ENCODE measurements at places on chromosomes 11 and 22.

- no peak for DNase-seq
Measured at GRCh38 chr22:25402501-25403283, 161.8 kb upstream of the GRK3 start.

GRCh38 chr11:45470151-45470793 is 184.1 kb upstream of the SYT13 start:
- DNase-seq = no peak

DNA sequence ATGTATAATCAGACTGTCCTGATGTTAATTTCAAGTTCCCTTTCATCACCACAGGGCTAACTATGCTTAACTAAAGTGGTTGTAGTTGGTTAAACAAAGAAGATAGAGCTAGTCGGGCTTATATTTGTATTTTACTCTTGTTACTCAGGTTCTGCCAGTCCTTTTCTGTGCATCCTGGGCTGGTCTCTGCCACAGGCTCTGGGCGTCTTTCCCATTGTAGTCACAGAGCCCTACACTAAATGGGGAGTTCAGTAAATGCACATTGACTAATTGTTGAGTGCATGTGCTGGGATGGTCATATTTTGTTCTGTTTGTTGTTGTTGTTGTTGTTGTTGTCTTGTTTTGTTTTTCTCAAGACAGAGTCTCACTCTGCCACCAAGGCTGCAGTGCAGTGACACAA is 125.4 kb upstream of the PGR start:
- DNase-seq = no peak

DNA sequence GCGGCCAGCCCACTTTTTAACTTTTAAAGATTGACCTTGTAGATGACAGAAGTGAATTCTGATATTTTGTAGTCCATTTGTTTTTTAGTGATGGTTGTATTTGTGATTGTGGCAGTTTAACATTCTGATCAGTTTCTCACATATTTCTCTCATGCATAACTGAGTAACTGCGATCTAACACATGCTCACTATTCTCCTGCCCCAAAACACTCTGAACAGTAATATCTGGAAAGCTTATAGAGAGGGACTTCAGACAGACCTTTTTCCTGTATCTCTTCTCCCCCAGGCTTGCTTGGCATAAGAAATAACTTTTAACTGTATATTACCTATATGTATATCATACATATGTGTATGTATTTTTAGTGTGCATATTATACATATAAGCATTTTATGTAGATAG is 37.3 kb upstream of the MYO18B start:
- DNase-seq = no peak

- no peak for DNase-seq
Measured at GRCh38 chr11:64248578-64248977, 1.8 kb upstream of the PPP1R14B start.

DNA sequence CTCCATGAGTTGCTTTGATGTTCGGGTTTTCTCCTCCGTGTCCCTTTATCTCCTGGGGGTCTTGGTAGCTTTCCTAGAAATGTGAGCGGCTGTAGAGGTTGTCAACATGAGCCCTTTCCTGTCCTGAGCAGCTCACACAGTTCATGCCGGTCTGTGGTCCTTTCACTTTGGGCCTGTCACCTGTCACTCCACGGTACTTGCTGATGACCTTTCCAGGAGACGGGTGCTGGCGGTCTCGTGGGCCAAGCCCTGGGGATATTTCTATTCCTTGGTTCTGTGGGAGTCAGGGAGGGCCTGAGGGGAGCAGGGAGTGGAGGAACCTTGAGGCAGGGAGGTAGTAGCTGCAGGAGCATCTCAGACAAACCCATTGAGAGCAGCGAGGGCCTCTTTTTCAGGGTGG is 20.9 kb upstream of the FGF4 start:
- DNase-seq = no peak

GRCh38 chr11:4982678-4983077 is 12.0 kb upstream of the OR51L1 start:
- no peak for DNase-seq

GRCh38 chr11:108115500-108116140 is 5.7 kb upstream of the ACAT1 start:
- peak; percentile 65 for DNase-seq

DNA sequence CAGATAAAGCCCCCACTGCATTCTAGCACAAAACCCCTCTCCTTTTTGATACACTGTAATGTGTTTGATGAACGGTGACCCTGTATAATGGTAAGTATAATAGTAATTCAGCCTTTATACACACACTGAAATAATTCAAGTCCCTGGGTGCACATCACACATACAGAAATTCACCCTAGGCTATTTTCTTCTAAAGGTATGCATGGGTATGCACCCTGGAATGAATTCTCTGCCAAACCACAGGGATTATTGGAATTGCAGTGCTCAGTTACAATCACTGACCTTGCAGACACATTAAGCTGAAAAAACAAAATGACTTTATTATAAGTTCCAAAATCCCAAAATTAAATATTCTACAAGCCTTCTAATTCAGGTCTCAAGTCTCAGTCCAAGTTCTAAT is 245.9 kb upstream of the FAT3 start:
- DNase-seq = no peak

GRCh38 chr11:121006922-121007321 is 17.0 kb upstream of the TBCEL start:
- DNase-seq = no peak

GRCh38 chr11:100438376-100438775 is 248.7 kb upstream of the ARHGAP42 start:
- no peak for DNase-seq

- DNase-seq = peak; percentile 79
Measured at GRCh38 chr11:16280256-16280682, 76.1 kb downstream of the SOX6 start.

DNA sequence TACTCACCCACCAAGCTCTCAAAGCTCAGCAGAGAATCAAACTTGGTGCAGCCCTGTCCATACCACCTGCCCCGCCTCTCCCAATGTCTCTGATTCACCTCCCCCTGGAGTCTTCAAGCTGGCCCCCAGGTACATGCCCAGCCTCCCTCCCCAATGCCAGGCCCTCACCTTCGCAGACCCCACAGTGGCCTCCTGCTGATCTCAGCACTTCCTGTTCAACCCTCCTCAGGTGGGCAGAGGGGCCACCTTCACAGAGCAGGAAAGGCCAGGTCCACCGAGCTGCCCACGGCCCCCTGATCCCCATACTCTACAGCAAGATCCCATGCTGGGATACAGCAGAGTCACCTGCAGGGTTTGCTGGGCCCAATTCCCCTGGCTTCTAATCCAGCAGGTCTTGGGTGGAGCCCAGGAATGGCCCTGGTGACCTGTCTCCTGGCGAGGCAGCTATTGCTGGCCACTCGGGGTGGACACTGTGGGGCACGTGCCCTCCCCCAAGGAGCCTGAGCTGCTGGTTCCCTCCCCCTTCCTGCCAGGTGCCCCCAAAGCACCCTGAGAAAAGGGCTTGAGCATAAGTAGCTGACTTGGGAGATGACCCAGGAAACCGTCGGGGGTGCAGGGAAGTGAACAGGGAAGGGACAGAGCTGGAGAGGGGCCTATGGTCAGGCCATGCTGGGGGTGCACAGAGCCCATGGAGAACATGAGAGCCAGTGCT is 150.7 kb downstream of the BRD1 start:
- DNase-seq = no peak

- DNase-seq = no peak
Measured at GRCh38 chr22:38230108-38230825, 28.5 kb downstream of the MAFF start.

- no peak for DNase-seq
Measured at GRCh38 chr11:14422814-14423182, 63.8 kb upstream of the RRAS2 start.

DNA sequence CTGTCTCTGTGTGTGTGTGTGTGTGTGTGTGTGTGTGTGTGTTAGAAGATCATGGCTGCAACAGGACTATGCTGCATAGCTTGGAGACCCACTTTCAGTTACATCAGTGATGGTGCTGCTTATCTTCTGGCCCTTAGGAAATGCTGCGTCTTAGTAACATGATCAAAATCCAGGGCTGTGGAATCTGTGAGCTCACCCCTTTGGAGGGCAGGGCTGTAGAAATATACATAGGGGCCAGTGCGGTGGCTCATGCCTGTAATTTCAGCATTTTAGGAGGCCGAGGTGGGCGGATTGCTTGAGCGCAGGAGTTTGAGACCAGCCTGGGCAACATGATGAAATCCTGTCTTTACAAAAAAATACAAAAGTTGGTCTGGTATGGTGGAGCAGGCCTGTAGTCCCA is 151.5 kb upstream of the RASSF10 start:
- no peak for DNase-seq

DNA sequence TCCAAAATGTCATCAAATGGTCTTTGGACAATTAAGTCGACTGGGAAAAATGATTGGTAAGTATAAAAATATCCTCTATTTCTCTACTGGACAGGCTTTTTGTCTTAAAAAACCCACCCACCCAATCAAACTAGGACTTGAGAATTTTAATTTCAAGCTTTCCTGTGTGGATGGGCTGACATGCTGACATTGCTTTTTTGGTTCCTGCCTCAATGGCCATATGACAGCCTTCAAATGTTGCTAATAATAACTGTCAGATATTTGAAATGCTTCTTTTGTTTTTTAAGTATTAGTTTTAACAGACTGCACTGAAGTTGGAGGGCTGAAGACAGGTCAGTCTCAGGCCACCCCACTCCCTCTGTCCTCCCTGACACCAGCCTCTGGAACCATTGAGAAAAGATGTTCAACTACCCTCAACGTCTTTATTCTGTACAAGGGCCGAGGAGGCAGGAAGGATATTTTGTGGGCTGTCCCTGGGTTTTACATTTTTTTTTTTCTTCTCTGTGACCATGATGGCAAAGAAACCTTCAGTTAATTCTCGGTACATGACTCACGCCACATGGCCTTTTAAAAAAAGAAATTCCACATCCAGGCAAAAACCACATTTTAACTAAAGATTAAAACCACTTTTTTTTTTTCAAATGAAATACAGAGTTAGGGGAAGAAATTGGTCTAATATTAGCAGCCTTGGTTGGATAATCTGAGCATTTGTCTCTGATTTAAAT is 130.4 kb downstream of the SLC1A2 start:
- DNase-seq = no peak

DNA sequence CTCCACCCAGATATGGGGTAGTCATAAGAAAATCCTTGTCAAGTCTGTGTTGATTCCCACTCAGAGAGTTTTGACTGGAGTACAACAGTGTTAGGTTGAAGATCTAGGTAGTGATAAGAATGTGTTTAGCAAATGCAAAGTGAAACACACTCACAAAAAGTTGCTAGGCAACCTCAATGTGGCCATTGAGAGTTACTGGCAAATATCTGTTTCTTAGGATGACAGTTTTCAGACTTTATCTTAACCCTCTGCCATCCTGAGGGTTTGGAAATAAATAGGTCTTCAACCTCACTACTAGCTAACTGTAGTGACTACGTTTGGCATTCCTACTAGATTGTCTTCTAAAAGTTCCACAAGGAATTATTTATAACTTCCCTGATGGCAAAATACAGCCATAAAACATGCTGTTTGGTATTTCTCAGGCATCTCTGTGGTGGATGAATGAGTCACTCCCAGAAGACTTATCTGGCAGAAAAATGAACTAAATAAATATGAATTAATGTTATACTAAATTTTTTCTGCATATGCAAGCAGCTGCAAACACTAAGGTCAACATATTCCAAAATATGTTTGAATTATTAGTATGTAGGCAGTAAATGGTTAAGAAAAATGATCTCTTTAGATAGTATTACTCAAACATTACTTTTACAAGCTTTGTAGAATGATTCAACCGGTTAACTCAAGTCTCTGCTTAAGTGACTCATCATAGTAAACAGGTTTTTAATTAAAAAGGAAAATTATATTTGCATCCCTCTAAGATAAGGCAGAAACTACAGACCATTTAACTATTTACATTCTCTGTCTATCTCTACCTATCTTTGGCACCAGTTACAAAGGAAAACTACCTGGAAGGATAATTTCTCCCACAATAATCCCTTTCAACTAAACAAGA is 17.1 kb upstream of the SYTL2 start:
- no peak for DNase-seq

- peak; percentile 12 for DNase-seq
Measured at GRCh38 chr22:17876306-17876831, 102.1 kb upstream of the BID start.

- no peak for DNase-seq
Measured at GRCh38 chr22:50041361-50042065, 16.6 kb downstream of the TTLL8 start.

DNA sequence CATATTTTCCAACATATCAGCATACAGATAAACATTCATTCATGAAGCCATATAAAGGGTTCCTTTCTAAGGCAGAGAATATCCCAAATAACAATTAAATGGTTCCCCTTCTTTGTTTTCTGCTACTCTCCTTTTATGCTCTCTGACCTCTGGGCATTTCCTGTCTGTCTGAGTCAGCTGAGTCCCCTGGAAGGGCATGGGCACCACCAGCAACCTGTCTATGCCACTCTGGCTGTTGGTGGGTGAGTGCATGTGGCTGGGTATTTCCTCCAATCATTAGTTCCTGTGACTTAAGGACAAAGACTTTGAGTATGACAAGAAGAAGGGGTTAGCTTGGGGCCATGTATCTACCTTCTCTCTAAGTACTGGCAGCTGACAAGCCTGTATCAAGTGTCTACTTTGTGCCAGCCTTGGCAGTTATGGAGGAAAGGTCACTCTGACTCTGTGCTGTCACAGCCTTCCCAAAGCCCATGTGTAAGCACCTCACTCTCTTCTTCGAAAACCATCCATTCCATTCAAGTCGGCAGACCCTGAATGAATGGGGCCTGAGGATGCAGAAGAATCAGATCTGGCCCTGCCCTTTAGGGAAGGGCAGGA is 86.3 kb upstream of the PHOX2A start:
- DNase-seq = no peak

GRCh38 chr22:44291674-44292360 is 20.9 kb downstream of the SHISAL1 start:
- DNase-seq = no peak

- no peak for DNase-seq
Measured at GRCh38 chr22:33496112-33496511, 424.2 kb downstream of the LARGE1 start.

DNA sequence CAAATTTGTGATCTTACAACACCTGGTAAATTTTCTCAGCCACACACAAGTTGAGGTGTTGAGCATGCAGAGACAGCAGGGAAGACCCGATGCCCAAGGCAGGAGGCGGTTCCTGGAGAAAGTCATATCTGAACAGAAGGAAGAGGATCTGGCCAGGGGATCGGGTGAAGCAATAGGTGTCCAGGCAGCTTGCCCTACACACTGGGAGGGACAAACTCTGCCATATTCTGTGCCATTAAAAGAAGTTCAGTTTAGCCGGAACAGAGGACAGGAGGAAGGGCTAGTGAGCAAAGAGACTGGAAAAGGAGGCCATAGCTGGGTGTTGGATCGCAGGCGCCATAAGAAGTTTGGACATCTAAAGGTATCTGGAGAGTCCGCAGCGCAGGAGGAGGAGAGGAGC is 76.5 kb downstream of the TMPRSS5 start:
- DNase-seq = no peak

- no peak for DNase-seq
Measured at GRCh38 chr11:396948-397548, 3.0 kb downstream of the PKP3 start.

All from Calu3 (cell line).